Stimulated activated CD4-positive, alpha-beta T cell treated with anti-CD3 and anti-CD28 coated beads, Interleukin-2, amount 100 ng/mL, for 4 hours (primary cell): ENCODE measurements at places on chromosomes 16 and 17.

GRCh38 chr17:36057911-36058310 lies 6.2 kb upstream of the CCL18 start:
- no peak for DNase-seq

DNA sequence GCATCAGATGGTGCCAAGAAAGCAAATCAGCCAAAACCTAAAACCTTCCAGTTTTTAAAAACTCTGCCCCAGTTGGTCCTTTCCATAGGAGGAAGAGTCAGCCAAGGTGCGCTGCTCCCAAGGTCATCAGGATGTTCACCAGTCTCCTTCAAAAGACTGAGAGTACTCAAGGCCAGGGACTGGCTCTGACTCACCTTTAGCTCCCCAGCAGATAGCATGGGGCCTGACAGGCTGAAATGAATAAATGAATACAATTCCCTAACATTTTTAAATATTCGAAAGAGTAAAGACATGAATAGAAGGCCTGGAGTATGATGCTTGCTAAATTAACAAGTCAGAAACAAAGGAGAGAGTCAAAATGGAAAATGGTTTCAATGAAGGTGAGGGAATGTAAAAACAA lies 19.2 kb downstream of the EFTUD2 start:
- DNase-seq = no peak

DNA sequence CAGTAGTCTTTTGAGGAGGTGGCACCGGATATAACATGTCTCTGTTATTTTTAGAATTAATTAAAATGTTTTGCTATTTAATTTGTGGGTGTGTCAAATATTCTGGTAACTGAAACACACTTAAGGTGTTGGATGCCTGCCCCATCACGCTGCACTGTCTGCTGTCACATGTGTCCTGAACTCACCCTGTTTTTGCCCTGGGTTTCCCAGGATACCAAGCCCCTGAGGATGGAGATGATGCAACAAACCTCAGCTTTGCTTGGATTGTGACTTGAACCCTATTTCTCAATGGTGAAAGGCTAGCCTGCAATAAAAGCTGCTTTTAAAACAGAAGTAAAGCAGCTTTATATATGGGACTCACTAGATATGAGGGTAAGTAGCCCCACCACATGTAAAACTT lies 11.5 kb upstream of the DUSP14 start:
- no peak for DNase-seq

DNA sequence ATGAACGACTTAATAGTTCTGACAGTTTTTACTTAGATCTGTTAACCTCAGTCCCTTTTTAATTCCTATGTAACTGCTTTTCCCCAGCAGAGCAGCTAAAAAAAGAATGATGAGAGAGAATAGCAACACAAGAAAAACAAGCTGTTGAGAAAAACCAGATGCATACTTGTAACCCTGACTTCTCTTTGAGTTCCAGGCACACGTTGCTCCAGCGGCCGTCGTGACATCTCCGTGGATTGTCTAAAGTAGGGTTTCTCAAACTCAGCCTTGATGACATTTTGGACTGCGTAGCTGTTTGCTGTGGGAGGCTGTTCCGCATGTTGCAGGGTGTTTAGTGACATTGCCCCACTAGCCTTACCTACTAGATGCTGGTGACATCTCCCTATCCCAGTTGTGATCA lies 324.0 kb downstream of the SNX29 start:
- no peak for DNase-seq

- no peak for DNase-seq
Measured at GRCh38 chr17:40542558-40543411, 22.5 kb downstream of the CCR7 start.

DNA sequence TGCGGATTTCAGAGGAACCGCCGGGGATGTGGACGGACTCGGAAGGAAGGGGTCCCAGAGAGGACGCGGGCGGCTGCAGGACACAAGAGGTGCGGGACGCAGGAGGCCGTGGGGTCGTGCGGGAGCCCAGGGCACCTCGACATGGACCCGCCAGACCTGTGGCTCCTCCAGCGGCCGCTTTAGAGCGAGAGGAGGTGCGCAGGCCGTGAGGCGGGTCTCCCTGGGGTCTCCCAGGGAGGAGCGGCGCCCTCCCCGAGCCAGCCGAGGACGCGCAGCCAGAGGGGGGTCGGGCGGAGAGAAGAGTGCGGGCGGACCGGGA lies 6.8 kb upstream of the FLYWCH1 start:
- no peak for DNase-seq
